ENCODE measurements at places on chromosomes 1 and 21.

DNA sequence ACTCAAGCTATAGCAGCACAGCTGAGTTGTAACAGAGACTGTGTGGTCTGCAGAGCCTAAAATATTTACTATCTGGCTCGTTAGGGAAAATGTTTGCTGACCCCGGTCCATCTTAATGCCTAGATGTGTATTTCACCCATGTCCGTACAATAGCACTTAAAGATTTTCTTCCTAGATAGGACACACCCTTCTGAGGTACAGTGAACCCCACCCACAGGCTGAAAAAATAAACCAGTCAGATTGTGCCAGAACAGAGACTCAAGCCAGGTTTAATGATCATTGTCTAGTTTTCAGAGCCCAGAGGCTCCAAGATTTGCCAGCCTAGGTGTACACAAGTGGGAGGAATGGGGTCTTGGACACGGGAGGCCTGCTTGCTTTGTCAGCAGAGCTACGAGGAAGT is 5.6 kb downstream of the AMIGO1 start:
- DNase-seq, result no peak

DNA sequence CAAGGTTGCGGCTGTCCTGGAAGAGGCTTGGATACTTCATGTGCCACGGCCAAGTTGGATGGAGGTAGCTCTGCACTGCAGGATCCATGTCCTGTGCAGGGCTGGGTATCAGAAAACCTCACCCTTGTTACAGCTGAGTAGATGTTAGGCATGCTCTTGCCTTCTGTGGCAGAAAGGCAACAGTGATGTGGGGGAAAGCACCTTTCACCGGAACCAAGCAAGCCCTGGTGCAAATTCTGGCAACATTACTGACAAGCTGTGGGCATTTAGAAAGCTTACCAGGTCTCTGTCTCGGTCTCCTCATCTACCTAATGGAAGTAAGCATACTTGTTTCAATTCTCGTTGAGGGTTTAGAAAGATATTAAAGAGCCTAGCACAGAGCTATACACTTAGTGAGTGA is 14.5 kb upstream of the CDCA8 start:
- DNase-seq, result no peak

GRCh38 chr1:51514733-51515132 is 4.3 kb downstream of the EPS15 start:
- DNase-seq, result no peak

GRCh38 chr1:89602871-89603404 is 30.0 kb upstream of the LRRC8C start:
- no peak for DNase-seq

DNA sequence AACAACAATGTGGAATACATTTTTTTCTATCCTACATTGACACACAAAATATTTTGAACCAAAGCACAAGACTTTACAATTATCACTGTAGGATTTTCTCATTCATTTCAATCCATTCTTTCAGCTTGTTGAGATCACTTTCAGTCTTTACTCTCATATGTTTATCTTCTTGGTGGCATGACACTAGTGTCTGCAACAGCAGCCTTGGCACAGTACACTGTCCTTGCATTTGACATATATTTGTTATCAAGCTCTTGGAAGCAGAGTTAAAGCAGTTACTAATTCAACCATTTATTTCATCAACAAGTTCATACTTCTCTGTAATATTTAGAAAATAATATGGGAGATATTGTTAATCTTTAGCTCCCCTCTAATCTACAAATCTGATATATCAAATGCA is 922.4 kb upstream of the ADGRL2 start:
- no peak for DNase-seq

DNA sequence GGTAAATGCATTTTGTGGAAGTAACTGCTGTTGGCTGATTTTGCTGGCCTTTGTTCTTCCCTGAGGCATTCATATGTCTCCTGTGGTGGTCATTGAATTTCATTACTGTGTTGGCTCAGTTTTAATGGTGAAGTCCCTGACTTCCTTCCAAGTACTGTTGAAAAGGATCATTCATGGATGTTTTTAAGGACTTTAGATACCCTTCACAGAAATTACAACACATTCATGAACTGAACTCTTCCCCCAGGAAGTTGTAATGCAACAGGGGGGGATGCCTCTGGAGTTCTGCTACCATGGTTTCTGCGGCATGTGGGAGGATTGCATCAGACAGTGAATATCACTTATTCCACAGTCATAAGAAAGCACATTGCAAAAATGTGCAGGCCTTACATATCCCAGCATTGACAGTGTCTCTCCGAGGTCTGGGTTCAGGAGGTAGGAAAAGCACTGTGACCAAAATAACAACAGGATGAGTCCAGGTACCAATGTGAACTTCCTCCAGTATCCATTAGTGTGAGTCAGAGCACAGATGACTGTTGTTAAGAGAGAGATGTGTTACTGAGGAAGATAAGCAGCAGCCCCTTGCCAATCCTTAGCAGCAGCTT is 2.1 kb upstream of the RAB3GAP2 start:
- no peak for DNase-seq

DNA sequence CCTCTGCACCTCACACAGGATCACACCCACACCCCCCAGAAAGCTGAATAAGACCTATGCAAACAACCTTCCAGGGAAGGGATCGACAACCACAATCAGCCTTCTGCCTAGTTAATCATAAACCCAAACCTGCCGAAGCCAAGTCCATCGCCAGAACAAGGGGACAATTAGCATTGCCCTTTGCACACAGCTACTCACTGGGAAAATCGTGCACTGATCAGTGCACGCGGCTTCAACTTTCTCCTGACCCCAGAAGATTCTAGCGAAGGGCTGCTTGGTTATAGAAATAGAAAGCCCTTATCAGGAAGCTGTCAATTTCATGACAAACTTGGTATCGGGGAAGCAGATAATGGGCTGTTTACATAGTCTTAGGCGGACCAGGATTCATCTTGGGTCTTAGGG is 29.5 kb downstream of the RUNX1 start:
- DNase-seq, result no peak

DNA sequence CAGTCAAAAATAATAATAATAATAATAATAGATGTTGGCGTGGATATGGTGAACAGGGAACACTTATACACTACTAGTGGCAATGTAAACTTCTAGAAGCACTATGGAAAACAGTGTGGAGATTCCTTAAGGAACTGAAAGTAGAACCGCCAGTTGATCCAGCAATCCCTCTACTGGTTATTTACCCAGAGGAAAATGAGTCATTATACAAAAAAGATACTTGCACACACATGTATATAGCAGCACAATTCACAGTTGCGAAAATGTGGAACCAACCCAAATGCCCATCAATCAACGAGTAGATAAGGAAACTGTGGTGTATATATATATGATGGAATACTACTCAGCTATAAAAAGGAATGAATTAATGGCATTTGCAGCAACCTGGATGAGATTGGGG is 176.0 kb downstream of the PLPP3 start:
- DNase-seq, result no peak

- no peak for DNase-seq
These were observed 5.3 kb downstream of the MAN1C1 start for GRCh38 chr1:25621876-25622275.

- DNase-seq, result no peak
These were observed 5.5 kb downstream of the C2CD2 start for GRCh38 chr21:41948078-41948895.

- DNase-seq, result no peak
These were observed 40.7 kb downstream of the CASQ2 start for GRCh38 chr1:115727706-115728249.

DNA sequence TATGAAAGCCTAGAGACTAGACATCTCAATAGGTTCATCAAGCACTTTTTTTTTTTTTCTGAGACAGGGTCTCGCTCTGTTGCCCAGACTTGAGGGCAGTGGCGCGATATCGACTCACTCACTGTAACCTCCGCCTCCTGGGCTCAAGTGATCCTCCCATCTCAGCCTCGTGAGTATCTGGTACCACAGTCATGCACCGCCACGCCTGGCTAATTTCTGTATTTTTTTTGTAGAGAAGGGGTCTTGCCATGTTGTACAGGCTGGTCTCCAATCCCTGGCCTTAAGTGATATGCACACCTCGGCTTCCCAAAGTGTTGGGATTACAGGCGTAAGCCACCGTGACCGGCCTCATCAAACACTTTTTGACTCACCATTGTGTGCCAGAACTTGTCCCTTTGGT is 613 bp upstream of the GPATCH4 start:
- no peak for DNase-seq

GRCh38 chr1:201024625-201024998 is 1.1 kb upstream of the KIF21B start:
- no peak for DNase-seq

DNA sequence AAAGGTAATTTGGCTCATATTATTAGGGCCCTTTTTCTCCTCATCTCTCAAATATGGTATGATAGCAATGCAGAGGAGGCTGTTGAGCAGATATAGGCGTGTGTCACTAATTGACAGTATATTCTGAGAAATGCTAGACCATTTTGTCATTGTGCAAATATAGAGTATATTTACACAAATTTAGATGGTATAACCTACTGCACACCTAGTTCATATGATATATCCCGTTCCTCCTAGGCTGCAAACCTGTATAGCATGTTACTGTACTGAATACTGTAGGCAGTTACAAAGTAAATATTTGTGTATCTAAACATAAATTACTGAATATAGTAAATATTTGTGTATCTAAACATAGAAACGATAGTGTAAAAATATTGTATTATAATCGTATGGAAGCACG is 8.6 kb downstream of the ZBTB37 start:
- no peak for DNase-seq

- no peak for DNase-seq
These were observed 483.6 kb downstream of the LTN1 start for GRCh38 chr21:28509031-28509430.

GRCh38 chr1:246690100-246690499 is 34.1 kb upstream of the SCCPDH start:
- DNase-seq, result no peak

DNA sequence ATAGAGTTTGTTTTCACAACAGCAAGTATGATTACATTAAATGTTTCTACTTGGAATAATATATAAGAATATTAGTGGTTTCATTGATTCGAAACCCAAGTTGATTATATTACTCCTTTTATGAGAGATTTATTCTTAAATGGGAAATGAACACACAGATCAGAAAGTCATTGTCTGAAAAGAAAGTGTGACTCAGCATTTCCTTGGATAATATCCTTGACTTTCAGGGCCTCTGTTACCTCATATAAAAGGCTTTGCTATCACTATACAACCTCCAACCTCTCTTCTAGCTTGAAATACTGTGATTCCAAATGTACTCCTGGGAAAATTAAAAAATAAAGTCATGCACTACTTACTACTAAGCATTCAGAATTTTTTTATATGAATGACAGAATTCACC is 295.3 kb upstream of the LYPLAL1 start:
- DNase-seq, result no peak

DNA sequence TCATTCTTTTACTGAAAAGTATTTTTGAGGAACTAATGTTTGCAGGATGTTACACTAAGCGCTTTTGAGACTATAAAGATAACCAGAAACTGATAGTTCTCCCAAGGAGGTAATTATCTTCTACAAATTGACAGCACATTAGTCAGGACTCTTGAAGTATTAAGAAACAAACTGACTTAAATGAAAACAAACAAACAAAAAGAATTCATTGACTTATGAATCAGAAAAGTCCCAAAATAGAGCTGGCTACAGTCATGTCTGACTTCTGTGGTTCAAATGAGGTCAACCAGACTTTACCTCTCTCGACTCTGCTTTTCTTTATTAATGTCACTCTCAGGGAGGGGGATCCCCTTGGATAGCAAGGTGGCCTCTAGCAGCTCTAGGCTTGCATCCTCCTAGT is 296.8 kb downstream of the TPR start:
- no peak for DNase-seq

GRCh38 chr1:192747301-192747700 is 61.5 kb upstream of the RGS2 start:
- no peak for DNase-seq

GRCh38 chr1:223455470-223455869 is 62.3 kb downstream of the CCDC185 start:
- no peak for DNase-seq

DNA sequence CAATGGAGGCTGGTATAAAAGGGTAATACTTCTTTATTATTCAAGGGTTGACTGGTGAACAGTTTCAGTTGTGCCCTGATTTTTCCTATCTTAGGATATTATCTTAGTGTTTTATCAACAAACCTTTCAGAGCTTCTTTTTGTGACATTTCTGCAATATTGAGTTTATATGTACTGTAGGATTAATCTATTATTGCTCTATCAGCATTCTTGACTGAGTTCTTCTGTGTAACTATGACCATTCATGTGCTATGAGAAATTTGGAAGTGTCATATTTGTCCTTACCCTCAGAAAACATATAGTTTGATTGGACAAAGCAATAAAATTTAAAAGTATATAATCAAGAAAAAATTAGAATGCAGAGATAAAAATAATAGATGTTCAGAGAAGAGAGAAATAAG is 25.5 kb upstream of the MRPS6 start:
- DNase-seq, result no peak

- no peak for DNase-seq
These were observed 473.3 kb downstream of the NEGR1 start for GRCh38 chr1:71809085-71809484.

DNA sequence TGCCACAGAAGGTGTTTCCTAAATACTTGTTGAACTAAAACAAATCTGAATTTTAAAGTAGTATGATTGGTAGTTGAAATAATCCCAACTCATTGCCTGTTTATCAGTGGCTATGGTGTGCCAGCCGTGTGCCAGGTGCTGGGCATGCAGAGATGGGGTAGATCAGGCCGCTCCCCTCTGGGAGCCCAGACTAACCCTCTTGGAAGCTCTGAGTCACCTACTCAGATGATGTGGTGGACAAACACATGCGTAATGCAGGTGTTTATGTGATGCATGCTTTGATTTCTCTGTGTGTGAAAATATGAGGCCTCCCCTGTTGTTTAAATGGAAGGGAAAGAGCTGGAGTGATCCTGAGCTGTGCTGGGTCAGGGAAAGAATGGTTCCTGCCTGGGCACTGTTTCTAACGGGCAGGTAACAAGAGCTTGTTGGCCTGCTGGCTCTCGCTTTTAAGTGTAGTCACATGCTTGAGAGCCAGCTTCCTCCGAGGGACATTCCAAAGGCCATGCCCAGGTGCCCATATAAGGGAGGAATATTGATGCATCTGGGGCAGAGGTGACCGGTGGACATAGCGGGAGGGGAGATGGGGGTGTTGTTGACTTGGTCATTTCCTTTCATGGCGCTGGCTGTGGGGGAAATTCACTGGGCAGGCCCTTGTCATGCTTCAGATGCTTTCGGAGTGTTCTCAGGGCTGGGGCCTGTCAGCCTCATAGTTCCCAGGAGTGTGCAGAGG is 10.2 kb downstream of the MFN2 start:
- DNase-seq, result no peak

GRCh38 chr1:47951545-47952235 is 45.5 kb downstream of the TRABD2B start:
- no peak for DNase-seq

GRCh38 chr1:234602334-234603220 is 7.4 kb downstream of the IRF2BP2 start:
- no peak for DNase-seq

- DNase-seq, result no peak
These were observed 15.9 kb downstream of the SHISA4 start for GRCh38 chr1:201904579-201904978.

GRCh38 chr1:78619446-78619802 is 824 bp upstream of the IFI44L start:
- no peak for DNase-seq

Measured in endothelial cell (in vitro differentiated cells).